DMS53 (cell line): ENCODE measurements at places on chromosomes 2 and 18.

DNA sequence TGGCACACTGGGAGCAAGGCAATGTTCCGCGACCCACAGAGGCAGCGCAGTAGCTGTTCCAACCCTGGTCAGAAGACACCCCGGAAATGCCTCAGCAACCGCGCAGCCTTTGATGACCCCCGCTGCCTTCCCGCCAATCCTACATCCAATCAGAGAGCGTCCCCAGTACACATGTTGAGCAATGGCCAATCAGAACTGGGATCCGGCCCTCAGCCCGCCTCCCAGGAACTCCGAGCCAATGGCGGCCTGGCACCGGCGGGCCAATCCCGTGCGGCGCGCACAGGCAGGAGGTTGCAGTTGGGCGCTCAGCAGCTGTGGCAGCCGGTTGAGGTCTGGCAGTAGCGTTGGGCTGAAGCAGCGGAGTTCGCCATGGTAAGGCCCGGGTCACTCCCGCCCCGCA, at the start of gene TUBA3D:
Gene TUBA3D, plus strand, starts transcription at position 289 of the 400 bp plus-strand sequence. Its CDS starts 81 bp downstream, at position 370.
- no peak for DNase-seq

- no peak for DNase-seq
Measured at GRCh38 chr2:71678874-71679273, 225.5 kb downstream of the DYSF start.

GRCh38 chr2:155689791-155690190, 642.7 kb downstream of the NR4A2 start:
- DNase-seq, result no peak

GRCh38 chr2:230042195-230042594, 26.5 kb downstream of the SLC16A14 start:
- DNase-seq, result no peak

- no peak for DNase-seq
Measured at GRCh38 chr2:76584474-76584873, 873.8 kb upstream of the GCFC2 start.

- DNase-seq, result no peak
Measured at GRCh38 chr2:1011006-1011405, 60.4 kb downstream of the SNTG2 start.

GRCh38 chr2:226895579-226895978, 59.7 kb downstream of the RHBDD1 start:
- no peak for DNase-seq

GRCh38 chr18:51211552-51211951, 14.1 kb upstream of the MEX3C start:
- peak; percentile 33 for DNase-seq

- DNase-seq, result peak; percentile 39
Measured at GRCh38 chr2:198054299-198054698, 249.9 kb downstream of the PLCL1 start.

- DNase-seq, result peak; percentile 72
Measured at GRCh38 chr2:73232403-73233153, 461 bp downstream of the PRADC1 start.

DNA sequence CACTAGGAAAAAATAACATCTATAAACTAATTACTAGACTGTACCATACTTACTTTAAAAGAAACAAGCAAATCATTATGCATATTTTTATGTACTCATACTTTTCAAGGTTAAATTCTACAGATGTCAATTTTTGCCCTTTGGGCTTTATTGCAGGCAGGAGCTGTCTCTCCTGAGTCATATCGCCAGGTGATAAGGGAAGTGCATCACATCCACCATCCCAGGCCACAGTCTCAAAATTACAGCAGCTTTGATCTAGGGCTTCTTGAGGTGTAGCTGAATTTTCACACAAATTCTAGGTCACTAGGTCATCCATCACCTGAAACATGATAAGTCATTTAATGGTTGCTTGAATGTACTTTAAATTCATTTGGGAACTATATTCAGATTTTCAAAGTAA, 38.4 kb upstream of the FRZB start:
- no peak for DNase-seq

DNA sequence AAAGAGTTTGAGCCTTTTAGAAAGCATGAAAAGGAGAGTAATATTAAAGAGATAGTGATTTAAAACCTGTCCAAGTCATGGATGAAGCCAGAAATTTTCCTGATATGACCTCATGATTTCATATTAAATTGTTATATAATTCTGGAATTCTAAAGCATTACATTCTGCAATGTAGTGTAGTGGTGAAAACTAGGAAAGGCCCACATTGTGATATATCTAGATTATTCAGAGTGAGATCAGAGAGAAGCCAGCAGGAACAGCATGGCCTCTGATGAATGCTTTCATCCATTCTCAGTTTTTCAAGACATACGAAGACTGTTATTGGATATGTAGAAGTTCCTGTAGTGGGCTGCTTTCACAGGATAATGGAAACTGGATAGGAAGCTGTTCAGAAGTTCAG, 98.8 kb downstream of the LCLAT1 start:
- no peak for DNase-seq

- no peak for DNase-seq
Measured at GRCh38 chr2:234415706-234416105, 81.2 kb downstream of the ARL4C start.

DNA sequence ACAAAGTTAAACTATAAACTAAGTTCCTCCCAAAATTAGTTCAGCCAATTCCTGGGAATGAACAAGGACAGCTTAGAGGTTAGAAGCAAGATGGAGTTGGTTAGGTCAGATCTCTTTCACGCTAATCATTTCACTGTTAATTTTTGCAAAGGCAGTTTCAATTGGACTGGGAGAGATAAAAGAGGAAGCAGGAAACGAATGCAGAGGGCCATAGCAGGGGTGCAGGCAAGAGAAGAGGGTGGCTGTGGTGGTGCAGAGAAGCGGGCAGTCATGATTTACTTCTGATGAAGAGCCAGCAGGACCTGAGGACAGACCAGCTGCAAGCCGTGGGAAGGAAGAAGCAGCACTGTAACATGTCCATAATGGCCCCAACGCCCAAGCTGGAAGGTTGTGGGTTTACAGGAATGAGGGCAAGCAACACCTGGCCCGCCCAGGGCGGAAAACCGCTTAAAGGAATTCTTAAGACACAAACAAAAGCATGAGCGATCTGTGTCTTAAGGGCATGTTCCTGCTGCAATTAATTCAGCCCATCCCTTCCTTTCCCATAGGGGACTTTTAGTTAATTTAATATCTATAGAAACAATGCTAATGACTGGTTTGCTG, 4.1 kb upstream of the RMP24 start:
- DNase-seq, result no peak

DNA sequence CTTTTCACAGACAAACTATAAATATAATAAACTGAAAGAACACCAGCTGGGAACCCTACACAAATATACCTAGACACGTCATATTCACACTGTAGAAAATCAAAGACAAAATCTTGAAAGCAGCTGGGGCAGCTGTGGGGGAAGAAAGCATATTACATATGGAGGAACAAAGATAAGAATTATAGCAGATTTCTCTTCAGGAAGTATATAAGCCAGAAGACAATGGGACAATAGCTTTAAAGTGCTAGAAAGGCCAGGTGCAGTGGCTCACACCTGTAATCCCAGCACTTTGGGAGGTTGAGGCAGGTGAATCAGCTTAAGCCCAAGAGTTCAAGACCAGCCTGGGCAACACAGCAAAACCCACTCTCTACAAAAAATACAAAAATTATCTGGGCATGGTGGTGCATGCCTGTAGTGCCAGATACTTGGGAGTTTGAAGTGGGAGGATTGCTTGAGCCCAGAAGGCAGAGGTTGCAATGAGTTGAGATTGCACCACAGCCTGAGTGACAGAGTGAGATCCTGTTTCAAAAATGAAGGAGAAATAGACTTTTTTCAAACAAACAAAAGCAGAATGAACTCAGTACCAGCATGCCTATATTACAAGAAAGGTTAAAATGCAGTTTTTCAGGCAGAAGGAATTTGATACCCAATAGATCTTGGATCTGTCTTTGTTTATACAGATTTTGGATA, 26.8 kb upstream of the ERCC3 start:
- DNase-seq, result no peak

GRCh38 chr18:49169037-49169521, 218.3 kb upstream of the SMAD7 start:
- peak; percentile 60 for DNase-seq

- no peak for DNase-seq
Measured at GRCh38 chr2:8242739-8243138, 439.1 kb upstream of the ID2 start.

- DNase-seq, result no peak
Measured at GRCh38 chr2:42040643-42041278, 7.1 kb upstream of the PKDCC start.

DNA sequence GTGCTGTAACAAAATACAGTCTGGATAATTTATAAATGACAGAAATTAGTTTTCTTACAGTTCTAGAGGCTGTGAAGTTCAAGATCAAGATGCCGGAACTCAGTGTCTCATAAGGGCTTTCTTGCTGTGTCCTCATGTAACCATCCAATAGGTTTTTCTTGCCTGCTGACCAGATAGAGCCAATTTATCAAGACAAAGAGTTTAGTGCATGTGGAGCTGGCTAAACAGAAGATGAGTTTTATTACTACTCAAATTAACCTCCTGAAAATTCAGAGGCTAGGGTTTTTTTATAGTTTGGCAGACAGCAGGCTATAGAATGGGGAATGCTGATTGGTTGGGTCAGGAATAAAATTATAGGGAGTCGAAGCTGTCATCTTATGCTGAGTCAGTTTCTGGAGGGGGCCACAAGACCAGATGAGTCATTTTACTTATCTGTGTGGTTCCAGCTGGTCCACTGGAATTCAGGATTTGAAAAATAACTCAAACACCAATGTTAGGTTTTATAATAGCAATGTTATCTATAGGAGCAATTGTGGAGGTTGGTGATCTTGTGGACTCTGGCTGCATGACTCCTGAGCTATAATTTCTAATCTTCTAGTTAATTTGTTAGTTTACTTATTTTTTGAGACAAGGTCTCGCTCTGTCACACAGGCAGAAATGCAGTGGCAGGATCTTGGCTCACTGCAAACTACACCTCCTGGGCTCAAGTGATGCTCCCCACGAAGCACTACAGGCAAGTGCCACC, 3.2 kb upstream of the PDK1 start:
- DNase-seq, result no peak

- DNase-seq, result no peak
Measured at GRCh38 chr2:139518321-139518720, 738.1 kb upstream of the NXPH2 start.
